ENCODE measurements at places on chromosomes 2 and 18.

- DNase-seq, result no peak
Measured at GRCh38 chr2:151927501-151928221, 99.4 kb upstream of the ARL5A start.

DNA sequence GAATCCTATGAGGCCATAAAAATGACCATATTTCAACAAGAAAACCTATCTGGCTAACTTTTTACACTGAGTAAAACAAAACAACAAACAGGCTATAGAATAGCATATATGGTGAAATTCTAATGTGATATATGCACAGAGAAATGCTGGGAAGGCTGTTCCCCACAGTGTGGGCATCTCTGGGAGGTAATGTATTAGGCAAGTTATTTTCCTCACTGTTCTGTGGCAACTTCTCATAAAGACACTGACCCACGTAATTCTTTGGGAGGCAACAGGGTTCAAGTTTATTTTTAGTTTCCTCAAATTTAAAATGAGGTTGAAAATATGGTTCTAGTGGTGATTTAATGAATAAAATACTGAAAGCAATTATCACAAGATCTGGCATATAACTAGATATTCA is 46.7 kb downstream of the RNU4ATAC start:
- DNase-seq, result no peak

- no peak for DNase-seq
Measured at GRCh38 chr2:110874453-110875383, 142.3 kb downstream of the ACOXL start.

- no peak for DNase-seq
Measured at GRCh38 chr2:158204741-158205165, 103.1 kb downstream of the UPP2 start.

DNA sequence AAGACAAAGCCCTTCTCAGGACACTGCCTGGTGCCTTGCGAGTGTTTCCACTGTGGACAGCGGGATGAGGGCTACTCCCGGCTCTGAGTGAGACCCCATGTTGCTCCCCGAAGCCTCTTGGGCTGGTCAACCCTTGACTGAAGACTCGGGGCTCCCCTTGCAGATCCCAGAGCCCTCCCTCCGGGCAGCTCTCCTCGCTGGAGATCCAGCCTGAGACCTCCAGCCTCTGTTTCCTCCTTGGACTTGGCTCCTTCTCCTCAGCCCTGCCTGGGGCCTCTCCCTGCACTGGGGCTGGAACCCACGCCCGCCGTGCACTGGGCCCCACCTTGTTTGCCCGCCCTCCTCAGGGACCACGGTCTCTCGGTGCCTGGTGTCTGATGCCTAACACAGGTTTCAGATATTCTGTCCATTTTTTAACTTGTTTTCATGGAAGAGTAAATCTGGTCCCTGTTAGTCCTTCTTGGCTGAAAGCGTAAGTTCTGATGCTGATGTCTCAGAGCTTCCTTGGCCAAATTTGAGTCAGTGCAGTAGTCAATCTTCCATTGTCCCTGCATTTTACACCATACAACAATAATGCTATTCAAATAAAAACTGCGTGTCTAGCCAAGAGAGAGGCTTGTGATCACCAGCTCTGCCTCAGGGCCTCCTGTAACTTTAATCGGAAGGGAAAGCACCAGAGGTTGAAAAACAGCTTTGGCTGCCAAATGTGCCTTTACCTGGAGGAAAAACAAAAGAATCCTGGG is 139.3 kb upstream of the CTDP1 start:
- no peak for DNase-seq

- DNase-seq, result no peak
Measured at GRCh38 chr2:126642031-126642430, 13.9 kb upstream of the GYPC start.

- no peak for DNase-seq
Measured at GRCh38 chr2:214481204-214481603, 70.3 kb downstream of the VWC2L start.

GRCh38 chr2:233350708-233351107 is 3.6 kb upstream of the DGKD start:
- peak; percentile 31 for DNase-seq

DNA sequence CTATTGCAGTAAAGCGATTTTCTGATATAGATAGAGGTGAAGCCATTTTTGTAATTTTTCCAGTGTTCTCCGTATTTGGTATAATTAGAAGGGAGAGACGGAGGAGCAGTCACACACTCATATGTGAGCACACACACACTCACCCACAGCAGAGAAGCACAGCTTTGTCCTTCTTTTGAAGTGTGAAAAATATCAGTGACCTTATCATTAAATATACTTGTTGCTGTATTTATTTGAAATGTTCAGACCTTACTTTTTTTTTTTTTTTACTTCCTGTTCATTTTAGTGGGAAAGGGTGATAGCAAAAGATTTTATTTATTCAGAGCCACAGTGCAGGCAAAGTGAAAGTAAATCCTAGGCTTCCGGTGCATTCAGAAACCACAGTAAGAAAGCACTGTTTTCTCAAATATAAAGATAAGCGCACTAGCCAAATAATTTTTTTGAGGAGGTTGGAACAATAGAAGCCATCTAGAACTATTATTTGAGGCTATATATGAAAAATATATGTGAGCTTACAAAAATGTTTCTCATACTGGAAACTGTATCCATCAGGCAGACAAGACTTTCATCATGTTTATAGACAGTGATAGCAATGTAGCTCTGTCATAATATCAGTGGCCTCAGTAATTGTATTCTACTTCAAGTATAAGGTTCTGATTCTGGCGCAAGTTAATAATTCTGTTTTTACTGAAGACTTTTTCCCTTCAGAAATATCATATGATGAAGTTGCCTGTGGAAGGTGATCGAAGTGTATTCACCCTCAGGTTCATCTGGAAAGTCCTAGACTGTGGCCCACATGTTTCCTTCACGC is 37.2 kb downstream of the TSHZ1 start:
- no peak for DNase-seq

- DNase-seq, result no peak
Measured at GRCh38 chr2:219961947-219962498, 334.6 kb downstream of the SLC4A3 start.

- DNase-seq, result no peak
Measured at GRCh38 chr18:57088883-57089282, 58.0 kb upstream of the BOD1L2 start.

DNA sequence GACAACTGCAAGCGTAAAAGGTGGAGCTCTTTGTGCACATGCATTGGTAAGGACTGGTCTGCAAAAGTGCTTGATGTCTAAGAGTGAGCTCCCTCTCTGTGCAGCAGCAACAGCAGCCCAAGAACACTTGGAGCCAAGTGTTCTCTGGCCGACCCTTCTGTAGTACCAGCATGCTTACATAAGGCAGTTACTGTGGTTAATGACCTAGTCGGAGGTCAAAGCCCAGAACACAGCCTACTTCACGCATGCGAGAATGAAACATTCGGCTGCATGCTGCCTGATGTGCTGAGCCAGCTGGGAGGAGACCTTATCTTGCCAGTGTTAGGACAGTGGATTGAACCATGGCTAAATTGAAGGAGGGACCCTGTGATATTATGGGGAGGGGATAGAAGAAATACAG is 21.3 kb downstream of the NCAPH start:
- no peak for DNase-seq

DNA sequence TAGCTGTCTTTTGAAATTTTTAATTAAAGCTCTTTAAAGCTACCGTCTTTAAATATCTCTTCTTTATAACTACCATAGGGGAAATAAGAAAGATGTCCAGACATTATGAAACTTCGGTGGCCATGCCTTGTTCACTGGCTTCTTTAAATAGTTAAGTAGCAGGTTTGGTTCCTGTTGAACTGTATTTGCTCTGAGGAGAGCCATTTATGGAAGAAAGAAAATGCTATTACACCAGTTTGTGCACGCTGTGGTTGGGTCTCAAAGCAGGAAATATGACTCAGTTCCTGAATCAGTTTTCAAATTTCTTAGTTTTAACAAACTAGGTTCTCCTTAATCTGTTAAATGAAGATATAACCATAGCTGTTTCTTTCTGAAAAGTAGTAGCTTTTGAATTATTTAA is 12.2 kb downstream of the ARPC2 start:
- DNase-seq, result peak; percentile 43

- DNase-seq, result no peak
Measured at GRCh38 chr2:167136879-167137596, 248.8 kb downstream of the XIRP2 start.

- DNase-seq, result no peak
Measured at GRCh38 chr2:9690716-9691498, 60.1 kb upstream of the YWHAQ start.

DNA sequence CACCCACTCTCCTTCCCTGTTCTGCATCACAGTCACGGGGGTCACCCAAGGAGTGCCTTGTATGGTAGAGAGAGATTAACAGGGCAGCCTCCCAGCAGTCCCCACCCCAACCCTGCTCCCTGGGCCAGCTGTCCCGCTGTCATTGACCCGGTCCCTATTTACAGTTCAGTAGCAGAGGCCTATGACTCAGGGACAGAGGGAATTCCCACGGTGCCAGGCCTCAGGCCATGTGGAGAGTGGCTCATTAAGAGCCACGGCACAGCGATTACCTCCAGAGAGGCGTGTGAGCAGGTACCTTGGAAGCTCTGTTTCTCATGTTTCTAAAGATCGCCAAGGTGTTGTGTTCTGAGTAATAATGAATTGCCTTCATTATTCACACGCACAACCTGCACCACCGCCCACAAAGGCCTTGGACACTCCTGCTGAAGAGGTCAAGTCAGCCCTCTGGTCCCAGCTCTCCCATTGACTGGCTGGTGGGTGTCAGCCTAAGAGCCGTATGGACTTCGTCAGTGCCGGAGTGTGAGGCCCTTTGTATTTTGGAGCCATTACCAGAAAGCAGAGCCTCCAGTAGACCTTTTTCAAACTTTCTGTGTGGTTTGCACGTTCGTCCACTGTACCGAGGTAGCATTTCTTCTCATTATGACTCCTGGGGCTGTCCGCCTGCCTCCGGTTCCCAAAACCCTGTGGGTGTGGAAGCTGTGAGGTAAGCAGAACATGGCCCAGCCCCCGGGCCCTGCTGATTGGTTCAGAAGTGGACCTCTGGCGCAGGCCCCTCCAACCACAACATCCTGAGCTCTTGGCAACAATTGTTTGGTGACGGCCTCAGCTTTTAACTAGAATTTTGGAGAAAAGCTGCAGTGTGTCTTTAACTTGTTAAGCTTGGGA is 47.0 kb downstream of the SERTAD2 start:
- peak; percentile 85 for DNase-seq

DNA sequence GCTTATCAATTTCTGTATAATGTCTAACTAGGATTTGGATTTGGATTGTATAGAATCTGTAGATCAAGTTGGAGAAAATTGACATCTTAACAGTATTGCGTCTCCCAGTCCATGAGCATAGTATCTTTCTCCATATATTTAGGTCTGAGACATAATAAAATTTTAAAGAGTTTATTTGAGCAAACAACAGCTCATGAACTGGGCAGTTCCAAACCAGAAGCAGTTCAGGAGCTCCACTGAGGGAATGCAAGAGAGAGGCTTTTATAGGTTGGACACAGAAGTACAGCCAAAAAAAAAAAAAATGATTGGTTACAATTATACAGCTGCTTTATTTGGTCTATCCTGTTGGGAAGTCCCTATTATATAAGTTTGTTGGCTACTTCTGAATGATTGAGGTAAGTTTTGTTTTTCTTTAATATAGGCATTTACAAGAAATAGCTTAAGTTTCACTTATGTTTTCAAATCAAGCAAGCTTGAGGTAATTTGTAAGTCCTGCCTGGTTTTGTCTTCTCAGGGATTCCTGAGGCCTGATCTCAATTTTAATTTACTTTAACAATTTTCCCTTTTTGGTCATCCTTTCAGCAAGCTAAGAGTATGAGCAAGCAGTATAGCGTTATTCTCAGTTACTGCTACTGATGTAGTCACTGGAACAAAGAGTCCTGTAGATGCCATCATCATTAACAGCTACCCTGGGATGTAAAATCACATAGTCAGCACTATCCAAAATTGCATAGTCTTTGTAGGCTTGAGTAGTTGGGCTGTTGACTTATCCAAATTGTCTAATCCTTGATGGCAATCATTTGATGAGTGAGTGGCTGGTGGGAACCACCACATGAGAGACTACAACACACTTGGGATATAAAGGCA is 27.5 kb upstream of the RUFY4 start:
- DNase-seq, result no peak

GRCh38 chr2:9548506-9548905 is 7.1 kb downstream of the ADAM17 start:
- no peak for DNase-seq

GRCh38 chr2:197908156-197908555 is 103.8 kb downstream of the PLCL1 start:
- no peak for DNase-seq

DNA sequence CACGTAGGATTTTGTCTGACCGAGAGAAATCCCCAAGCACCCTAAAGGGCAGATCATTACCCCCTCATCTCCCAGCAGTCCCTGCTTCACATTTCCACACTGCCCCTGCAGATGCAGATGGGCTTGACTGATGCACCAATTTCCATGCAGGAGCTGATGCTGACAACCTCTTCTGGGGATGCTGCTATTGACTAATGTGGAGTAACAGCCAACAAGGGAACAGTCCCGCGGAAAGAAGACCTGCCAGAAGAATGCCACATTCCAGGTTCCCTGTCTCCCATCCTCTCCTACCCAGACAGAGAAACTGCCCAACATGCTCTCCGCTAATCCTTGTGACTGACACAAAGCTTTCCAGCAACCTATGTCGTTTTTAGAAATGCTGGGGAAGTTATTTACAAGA is 91.7 kb downstream of the AFF3 start:
- no peak for DNase-seq
